ENCODE measurements at places on chromosomes 12 and 14.

DNA sequence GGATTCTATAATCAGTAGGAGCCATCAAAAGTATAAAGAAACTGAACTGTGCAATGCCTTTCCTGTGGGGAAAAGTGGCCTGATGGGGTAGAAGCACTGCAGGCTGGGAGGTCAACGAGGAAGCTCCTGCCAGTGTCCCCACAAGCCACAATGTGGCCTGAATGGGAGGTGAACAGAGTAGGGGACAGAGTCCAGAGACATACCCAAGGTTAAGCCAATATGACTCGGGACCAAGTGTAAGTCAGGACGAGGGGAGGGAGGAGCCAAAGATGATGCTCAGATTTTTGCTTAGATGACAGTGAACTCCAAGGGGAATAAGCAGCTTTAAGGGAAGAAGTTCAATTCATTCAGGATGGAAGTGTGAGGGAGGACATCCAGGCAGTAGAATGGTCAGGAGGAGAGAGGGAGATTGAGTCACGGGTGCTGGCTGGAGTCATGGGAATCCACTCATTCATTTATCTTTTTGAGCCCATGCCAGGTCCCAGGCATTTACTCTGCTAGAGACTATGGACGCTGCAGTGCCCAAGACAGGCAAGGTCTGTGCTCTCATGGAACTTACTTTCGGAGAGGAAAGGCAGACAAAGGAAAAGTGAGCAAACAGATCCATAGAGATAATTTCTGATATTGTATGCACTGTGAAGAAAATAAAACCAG is 29.1 kb downstream of the DPF3 start:
- DNase-seq: no peak

GRCh38 chr12:62297321-62297720 is 37.1 kb downstream of the USP15 start:
- DNase-seq: no peak

DNA sequence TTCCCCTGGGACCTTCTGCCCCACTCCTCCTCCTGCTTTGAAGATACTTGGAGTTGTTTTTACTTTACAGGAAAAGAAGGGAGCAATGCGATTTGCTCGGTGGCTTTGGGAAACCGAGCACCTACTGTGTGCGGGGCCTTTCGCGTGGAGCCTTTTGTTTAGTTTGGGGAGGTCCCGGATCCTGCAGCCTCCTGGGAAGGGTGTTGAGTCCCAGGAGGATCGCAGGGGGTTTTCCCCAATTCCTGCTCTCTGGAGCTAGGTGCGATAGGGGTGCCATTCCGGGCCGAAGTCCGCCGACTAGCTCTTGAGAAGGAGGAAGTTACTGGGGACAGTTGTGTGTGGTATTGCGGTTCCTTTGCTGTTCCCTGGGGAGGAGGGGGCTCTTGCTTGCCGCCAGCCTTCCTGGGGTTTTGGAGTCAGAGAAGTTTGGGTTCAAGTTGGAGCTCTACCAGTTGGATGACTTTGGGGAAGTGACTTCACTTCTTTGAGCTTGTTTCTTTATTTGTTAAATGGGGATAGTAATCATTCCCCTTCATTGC is 1.1 kb downstream of the BRI3BP start:
- no peak for DNase-seq

GRCh38 chr14:22112004-22112403 is 438.4 kb upstream of the OR4E1 start:
- DNase-seq: no peak

GRCh38 chr12:111953455-111953854 is 59.5 kb downstream of the TMEM116 start:
- no peak for DNase-seq

- no peak for DNase-seq
Measured at GRCh38 chr14:81311141-81311540, 89.0 kb downstream of the STON2 start.

GRCh38 chr12:71024281-71024680 is 103.7 kb upstream of the PTPRR start:
- no peak for DNase-seq

GRCh38 chr12:129753586-129753985 is 150.2 kb downstream of the TMEM132D start:
- DNase-seq: no peak

DNA sequence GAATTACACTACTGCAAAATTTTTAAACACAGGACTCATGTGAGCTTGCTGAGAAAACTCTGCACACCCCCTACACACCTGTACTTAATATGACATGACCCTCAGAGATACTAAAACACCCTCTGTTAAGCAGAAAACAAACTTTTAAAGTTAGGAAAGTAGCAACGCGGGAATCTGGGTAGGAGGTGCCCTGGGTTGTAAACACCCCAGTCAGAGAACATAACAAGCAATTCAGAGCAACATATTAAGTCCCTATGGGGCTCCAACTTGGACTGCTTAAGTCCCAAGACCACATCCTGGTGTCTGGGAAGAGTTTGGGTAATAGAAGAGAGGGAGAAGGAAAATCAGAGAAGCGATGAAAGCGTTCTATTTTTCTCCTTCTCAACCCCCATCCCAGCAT is 1.2 kb downstream of the ATF7 start:
- no peak for DNase-seq

GRCh38 chr12:47736877-47737676 is 11.8 kb upstream of the ENDOU start:
- DNase-seq: peak; percentile 36

DNA sequence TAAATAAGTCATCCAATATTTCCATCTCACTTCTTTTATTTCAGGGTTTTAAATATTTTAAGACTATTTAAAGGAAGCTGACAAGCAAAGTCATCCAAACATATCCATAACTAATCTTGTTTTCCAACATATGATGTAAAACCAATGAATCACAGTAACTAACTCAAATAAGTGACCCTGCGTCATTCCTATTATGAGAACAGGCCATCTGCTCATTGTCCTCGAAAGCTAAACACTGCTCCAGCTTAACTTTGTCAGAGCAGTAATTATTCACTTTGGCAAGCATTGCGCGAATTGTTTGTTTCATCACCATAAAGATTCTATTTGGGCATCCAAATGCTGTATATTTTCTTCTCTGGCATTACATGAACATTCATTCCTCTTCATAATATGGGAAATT is 99.1 kb downstream of the CAPZA3 start:
- no peak for DNase-seq

- no peak for DNase-seq
Measured at GRCh38 chr12:104680070-104680469, 223.3 kb downstream of the CHST11 start.
